NCI-H82 (cell line): ENCODE measurements at places on chromosomes 1 and 21.

GRCh38 chr21:31830701-31831100 is 42.1 kb upstream of the HUNK start:
- DNase-seq, result no peak

GRCh38 chr1:48405400-48405799 is 66.6 kb downstream of the SPATA6 start:
- no peak for DNase-seq

GRCh38 chr1:208080396-208081286 is 163.5 kb downstream of the PLXNA2 start:
- no peak for DNase-seq

- no peak for DNase-seq
These were observed 102.4 kb downstream of the TGFBR3 start for GRCh38 chr1:91783423-91784170.

DNA sequence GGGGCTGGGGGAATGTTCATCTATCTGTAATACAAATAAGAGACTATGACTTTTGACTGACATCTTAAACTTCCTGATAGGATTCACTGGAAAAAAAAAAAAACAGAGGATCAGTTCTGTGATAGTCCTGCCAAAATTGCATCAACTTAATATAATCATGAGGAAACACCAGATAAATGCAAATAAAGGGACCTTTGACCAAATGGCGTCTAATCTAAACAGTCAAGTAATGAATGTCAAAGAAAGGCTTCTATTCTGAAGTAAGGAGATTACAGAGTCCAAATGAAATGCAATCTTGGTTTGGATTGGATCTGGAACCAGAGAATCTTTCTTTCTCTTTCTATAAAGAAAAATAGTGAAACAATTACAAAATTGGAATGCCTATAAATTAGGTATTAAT is 513.4 kb downstream of the KCNT2 start:
- DNase-seq, result no peak

GRCh38 chr1:36675106-36675505 is 192.4 kb upstream of the CSF3R start:
- no peak for DNase-seq

DNA sequence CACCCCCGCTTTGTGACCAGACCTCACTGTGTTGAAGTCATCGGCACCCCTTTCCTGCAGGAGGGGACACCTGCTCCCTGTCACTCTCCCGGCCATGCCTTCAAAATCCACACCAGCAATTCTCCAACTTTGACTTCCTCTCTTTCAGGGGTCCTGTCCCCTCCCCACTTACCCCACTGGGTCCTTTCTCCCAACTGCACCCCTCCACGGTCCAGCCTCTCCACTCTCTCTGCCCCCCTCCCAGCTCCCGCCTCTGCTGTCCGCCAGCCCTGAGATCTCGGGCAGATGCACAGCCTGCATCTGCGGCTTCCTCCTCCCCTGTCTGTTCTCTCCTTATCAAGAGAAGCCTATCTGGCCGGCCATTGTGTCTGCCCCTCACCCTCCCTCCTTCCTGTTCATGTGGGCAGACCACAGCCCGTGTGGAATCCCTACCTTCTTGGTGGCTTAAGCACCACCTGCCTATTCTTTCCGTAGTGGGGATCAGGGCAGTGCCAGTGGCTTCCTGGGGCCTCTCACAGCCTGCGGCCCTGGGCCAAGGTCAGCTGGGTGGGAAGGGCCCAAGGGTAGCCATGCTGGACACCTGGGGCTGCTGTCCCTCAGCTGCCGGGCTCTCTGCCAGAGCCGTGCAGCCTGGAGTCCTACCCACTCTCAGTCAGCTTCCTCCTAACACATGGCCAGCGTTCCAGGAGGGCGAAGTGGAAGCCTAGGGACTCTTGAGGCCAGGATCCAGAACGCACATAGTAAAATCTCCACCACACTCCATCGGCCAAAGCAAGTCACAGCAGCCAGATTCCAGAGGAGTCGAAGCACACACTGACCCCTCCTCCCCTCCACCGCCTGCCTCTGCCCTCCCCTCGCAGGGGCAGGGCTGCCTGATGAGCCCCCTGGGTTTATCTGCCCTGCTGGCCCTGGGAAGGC is 5.1 kb upstream of the HES4 start:
- no peak for DNase-seq

GRCh38 chr1:97630281-97630680 is 290.6 kb downstream of the DPYD start:
- peak; percentile 51 for DNase-seq

GRCh38 chr1:158169105-158169504 is 11.6 kb upstream of the CD1D start:
- no peak for DNase-seq

DNA sequence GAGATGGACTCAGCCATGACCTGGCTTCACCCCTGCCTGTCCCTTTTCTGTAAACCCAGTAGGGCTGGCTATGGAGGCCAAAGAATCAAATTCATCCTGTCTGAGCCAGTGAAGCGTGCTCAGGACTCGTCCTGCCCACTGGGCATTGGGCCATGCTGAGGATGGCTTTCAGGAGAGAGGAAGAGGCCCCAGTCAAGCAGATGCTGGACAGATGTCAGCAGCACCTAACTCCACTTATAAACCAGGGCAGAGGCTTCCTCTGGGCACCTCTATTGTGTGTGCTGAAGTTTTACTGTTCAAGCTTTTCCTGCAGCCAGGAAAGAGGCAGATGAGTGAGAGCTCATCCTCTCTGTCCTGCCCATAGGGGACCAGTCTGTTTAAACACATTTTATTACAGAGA is 97.4 kb upstream of the GCLM start:
- DNase-seq, result no peak

GRCh38 chr1:7970246-7970645 is 8.7 kb downstream of the PARK7 start:
- DNase-seq, result no peak

GRCh38 chr1:203465948-203466347 is 9.7 kb upstream of the PRELP start:
- DNase-seq, result no peak

GRCh38 chr1:169495916-169496315 is 10.2 kb upstream of the SLC19A2 start:
- DNase-seq, result no peak

- no peak for DNase-seq
These were observed 5.1 kb upstream of the LAMB3 start for GRCh38 chr1:209657140-209657879.

DNA sequence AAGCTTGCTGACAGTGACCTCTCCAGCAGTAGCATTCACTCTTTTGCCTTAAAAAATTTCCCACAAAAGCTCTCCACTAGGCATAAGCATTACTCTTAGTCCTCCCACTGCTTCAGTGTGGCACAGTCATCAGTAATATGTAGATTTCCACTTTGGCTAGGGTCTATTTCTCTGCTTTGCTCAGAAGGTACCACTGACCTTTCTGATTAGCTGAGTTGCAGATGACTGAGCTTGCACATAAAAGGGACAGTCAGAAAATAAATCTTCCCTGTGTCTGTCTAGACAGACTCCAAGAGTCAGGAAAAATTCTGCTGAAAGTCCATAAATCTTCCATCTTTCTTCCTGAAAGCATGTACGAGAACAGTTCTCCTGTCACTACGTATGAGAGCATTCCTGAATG is 56.6 kb upstream of the APP start:
- DNase-seq, result no peak

GRCh38 chr1:64540265-64540791 is 70.4 kb downstream of the CACHD1 start:
- DNase-seq, result no peak

DNA sequence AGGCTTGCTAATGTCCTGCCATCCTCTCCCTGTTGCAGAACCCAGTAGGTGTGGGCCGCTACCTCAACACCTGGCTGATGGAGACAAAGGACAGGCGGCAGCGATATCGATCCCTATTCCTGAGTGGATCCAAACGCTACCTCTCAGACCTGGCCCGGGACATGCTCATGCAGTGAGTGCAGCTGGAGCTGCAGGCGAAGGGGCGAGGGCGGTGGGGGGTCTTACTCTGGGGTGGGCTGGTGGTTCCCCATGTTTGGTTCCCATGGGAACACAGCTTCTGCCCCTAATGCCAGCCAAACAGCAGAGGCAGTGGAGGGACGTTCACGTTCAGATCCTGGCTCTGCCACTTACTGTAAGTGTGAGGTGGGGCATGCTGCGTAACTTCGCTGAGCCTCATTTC is 15.8 kb upstream of the TTC22 start:
- DNase-seq, result no peak

DNA sequence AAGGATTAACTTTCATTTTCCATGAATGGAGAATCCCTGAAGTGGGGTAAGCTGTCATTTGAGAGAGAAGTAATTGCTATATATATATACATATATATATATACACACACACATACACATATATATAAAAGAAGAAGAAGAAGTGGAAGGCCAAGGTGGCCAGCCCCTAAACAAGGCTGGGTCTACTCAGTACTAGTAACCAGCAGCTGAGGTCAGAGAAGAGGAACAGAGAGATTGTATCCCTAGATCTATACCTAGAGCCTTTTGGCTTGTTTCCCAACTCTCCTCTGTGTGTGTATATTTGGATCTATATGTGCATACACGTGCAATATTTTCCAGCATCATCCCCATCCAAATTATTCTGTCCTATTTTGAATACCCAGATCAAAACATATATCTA is 5.2 kb downstream of the TNFSF4 start:
- DNase-seq, result no peak

DNA sequence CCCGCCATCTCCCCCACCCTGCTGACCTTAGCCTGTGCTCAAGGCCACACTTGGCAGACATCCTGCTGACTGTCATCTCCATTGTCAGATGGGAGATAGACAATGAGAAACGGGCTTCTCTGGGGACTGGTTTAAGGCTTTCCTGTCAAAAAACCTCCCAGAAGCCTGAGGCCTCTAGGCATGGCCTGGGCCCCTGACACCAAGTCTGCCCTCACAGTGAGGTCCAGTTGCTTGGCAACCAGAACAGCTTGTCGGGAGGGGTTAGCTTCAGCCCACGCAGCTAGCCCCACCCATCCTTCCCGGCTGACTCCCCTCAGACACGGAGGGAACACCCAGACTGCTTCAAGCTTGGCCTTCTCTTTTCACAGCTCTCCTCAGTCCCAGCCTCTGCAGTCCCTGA is 11.0 kb downstream of the PLEKHA6 start:
- peak; percentile 86 for DNase-seq

DNA sequence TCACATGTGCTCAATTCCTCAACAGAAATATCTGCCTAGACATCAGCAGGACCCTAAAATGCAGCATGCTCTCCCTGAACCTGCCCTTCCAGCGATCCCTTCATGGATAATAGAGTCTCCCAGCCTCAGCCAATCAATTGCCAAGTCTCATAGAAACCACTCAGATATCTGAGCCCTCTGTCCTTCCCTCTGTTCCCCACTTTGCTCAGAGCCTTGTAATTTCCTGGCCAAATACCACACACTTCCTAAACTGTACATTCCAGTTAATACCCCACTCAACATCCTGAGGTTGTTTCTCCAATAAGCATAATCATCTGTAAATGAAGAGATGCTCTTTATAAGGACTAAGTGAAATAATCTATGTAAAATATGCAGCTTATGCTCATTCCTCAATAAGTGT is 59.3 kb upstream of the PTGFRN start:
- no peak for DNase-seq

DNA sequence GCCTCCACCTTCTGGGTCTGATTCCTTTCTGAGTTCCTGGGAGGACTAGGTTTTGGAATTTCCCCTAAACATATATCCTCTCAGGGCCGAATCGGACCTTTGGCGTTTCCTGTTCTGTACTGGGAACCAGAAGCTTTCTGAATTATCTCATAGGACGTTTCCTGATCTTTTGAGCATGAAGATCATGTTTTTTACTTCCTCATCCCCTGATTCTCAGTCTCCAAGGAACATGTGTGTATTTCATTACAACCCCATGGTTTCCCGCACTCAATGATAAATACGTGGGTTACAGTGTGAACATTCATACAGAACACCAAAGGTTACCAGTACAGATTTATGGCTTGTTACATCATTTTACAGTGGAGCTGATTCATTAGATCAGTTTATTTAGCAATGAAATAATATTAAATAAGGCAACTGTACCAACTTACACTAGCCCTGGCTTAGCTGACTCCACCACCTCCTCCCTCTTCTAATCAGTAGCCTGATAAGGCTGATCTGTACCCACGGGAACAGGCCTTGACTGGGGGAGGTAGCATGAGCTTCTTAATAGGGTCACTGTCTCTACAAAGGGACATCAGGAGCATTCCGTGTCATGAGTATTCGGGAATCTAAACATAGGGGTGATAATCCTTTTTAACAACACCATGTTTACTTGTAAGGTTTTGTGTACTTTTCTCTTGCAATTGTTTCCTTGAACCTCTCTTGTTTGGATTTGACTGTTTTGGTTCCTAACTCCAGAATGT is 57.8 kb upstream of the ERRFI1 start:
- no peak for DNase-seq

- no peak for DNase-seq
These were observed 18.7 kb downstream of the RIPK4 start for GRCh38 chr21:41747943-41748738.

- DNase-seq, result no peak
These were observed 40.2 kb downstream of the ADAMTS1 start for GRCh38 chr21:26804895-26805609.

- peak; percentile 92 for DNase-seq
These were observed 79.4 kb downstream of the CAPZB start for GRCh38 chr1:19405761-19406487.

DNA sequence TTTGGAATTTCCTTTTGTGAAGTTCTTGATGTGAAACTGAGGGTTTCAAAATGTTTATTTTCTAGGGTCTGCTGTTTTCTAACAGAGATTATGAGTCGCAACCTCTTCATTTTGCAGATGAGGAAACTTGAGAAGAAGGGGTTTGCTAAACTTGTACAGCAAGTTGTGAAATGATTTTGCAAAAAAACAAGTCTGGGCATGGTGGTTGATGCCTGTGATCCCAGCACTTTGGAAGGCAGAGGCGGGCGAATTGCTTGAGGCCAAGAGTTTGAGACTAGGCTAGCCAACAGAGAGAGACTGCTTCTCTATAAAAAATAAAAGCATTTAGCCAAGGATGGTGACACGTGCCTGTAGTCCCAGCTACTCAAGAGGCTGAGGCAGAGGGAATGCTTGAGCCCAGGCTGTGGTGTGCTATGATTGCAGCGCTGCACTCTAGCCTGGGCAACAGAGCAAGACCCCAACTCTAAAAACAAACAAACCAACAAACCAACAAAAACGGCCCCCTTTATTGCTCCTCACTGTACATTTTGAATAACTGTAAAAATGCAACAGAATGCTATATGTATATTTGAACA is 9.9 kb downstream of the TRIM67 start:
- DNase-seq, result no peak

DNA sequence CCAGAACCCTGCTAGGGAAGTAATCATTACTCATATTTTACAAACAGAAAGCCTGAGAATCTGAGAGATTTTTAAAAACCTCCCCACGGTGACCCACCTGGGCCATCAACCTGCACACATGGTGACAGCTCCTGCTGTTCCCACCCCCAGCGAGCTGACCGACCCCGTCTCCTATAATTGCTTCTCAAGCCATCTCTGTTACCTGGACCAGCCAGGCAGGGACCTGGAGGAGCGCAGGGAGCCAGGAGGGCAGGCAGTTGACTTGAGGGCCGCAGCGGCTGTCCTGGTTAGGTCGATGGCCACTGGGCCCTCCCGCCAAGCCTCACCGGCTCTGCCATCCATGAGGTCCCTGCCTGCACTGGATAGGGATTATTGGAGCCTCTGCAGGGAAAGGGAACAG is 7.7 kb downstream of the TFF2 start:
- DNase-seq, result no peak
